ENCODE measurements at places on chromosomes 1 and 21.

- DNase-seq = no peak
Observed at GRCh38 chr1:199301472-199302217, 662.8 kb downstream of the PTPRC start.

DNA sequence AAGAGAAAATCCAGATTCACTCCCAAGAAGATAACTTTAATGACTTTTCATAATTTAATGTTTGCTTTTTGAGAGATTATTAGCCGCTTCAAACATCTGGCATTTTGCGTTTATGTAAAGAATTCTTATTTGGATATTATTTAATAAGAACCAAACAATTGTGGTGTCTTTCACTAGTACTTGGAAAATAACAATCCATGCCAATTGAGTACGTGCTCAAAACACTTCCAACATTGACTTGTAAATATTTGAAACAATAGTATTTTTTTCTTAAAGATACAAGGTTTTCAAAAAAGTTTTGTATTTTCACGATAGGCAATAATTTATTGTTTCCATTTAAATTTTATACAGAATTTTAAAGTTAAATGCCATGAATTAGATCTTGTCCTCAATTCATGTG, 498.7 kb downstream of the AMY1C start:
- DNase-seq = no peak

DNA sequence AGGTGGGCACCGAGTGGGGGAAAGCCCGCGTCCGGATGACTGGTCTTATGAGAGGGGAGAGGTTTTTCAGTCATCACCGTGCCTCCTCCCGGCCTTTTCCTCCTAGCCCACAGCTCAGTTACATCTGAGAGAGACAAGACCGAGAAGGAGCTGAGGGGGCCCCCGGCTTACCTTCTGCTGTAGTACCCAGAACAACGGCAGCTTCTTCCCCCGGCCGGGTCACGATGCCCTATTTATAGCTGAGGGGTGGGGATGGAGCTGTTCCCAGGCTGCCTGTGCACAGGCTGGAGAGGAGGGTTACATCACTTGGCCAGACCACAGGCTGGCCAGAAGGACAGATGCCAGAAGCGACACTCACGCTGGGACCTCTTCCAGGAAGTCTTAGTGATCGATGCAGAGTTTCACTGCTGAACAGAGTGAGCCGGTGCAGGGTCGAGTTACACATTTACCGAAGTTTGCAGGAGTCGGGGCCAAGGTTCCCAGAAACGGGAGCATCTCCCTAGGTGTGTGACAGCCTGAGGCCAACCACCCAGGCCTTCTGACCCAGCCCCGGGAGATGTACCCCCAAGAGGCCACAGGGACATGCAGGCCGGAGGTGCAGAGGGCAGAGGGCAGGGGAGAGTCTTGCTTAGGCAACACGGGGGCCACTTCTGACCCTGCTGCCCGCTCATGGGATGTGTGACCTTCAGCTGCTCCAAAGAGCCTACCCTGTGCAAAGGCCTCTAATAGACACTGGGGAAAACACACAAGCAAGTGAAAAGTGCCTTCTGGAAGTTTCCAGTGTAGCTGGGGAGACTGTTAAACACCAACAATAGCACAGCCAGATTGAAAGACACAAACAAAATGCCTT, at the start of gene AGT:
Gene AGT (minus strand): TSS at position 208 of the 850 bp plus-strand sequence. CDS start 3,299 bp downstream, outside the sequence.
- DNase-seq = no peak

DNA sequence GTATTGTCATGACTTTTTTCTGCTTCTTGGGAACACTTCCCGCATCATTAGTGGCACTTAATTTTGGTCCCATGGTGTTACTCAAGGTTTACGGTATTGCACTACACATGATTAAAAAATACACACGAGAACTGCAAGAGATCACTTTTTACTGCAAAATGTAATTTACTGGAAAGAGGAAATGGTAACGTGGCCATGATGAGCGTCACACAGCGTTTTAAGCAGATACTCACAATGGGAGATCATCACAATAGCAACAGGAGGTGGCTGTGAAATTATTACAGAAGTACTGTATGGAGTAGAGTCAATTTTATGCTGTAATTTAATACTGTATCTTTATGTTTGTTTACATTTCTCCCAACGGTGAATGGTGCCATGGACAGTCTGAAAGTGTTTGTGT, 1510.3 kb downstream of the AMY1C start:
- DNase-seq = no peak

DNA sequence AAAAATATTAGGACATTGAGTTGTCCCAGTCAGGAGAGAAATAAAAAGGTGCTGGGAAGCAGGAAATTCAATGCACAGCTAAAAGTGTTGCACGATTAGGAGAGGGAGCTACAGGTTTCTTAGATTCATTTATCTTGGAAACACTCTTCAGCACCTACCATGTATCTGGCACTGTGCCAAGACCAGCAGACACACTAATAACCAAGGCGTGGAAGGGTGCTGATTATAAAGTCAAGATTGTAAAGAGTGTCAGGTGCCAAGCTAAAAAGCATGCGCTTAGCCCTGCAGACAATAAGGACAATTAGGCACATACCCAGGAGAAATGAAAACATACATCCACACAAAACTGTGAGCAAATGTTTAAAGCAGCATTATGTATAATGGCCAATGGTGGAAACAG, 129.9 kb downstream of the DSCAM start:
- no peak for DNase-seq

GRCh38 chr1:22704440-22705067, 6.1 kb upstream of the EPHB2 start:
- peak; percentile 34 for DNase-seq

- DNase-seq = peak; percentile 31
Observed at GRCh38 chr21:43864313-43864961, 586 bp upstream of the AGPAT3 start.

- DNase-seq = no peak
Observed at GRCh38 chr1:197178998-197179397, 32.5 kb upstream of the ASPM start.

GRCh38 chr1:20430355-20431175, 55.4 kb downstream of the CAMK2N1 start:
- DNase-seq = peak; percentile 15

DNA sequence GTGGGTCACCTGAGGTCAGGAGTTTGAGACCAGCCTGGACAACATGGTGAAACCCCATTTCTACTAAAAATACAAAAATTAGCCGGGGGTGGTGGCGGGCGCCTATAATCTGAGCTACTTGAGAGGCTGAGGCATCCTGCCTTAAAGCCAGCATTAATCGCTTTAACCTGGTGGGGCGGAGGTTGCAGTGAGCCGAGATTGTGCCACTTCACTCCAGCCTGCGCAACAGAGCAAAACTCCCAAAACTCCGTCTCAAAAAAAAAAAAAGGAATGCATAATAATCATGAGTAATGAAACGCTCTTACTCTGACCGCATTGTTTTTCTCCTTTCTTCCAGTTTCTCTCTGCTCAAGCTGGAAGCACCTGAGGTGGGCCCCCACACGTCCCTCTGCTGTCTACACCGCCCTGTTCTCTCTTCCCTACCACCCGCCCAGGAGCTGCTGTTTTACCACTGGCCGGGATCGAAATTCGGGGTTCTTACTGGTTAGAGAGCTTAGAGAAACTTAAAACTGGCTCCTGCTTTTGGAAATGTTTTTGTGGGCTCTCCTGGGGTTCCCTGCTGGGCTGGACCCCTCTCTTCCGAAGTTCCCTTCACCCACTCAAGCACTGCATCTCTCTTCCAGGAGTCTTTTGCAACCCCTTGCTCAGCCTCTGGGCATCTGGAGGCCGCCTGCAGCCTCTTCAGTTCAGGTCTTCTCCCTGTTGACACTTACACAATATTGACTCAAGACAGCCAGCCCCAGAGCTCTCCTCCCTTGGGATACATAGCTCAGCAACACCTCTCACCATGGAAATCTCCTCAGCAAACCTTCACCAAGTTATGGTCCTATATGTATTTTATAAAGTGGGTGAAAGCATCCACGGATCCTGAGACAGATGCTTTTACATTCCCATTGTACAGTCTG, 62.5 kb downstream of the FAM163A start:
- no peak for DNase-seq

Data from CD4-positive, CD25-positive, alpha-beta regulatory T cell (primary cell).